C1 segment of cervical spinal cord (tissue), 14 donors: ENCODE measurements at places on chromosomes 12 and 14.

GRCh38 chr14:91858536-91859275 is 8.6 kb downstream of the TC2N start:
- DNase-seq = no peak

DNA sequence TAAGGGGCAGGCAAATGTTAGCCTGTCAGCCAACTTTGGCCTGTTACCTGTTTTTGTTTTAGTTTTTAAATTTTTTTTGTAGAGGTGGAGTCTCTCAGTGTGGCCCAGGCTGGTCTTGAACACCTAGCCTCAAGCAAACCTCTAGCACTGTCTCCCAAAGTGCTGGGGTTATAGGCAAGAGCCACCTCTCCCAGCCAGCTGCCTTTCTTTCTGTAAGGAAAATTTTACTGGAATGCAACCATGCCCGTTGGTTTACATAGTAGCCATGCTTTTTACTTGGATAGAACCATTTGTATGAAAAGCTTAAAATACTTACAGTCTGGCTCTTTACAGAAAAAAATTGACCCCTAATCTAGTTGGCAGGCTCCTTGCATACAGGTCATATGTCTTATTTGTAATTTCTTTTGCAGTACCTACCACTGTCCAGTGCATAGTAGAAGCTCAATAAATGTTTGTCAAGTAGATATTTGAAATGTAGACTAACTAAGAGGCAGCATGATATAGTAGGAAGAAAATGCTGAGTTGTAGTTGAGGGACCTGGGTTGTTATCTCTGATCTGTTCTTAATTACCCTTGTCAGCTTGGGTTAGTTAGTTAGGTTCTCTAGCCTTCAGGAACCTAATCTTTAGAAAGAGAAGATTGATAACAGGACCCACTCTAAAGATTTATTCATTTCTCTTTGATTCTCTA is 4.7 kb downstream of the MDM2 start:
- DNase-seq = no peak

GRCh38 chr12:49089821-49090773 is 4.5 kb downstream of the DHH start:
- DNase-seq = peak; percentile 26

DNA sequence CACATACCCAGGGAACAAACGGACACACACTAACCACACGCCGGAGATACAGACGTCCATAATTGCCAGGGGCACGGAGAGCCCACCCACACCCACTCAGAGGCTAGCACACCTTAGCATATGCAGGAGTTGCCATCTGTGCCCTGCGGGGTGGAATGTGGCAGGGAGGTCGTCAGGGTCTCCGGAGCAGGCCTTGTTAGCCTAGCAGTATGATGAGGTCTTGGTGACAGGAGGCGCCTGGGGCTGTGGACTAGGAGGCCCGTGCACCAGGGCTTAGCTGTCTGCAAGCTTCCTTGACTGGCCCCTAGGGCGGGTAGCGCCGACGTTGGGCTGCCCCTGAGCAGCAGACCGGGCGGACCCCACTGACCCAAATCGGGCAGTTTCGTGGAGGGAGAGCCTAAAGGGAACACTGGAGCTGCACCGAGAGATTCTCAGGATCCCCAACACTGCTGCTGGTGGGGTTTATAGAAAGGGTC is 10.0 kb downstream of the STAC3 start:
- no peak for DNase-seq

DNA sequence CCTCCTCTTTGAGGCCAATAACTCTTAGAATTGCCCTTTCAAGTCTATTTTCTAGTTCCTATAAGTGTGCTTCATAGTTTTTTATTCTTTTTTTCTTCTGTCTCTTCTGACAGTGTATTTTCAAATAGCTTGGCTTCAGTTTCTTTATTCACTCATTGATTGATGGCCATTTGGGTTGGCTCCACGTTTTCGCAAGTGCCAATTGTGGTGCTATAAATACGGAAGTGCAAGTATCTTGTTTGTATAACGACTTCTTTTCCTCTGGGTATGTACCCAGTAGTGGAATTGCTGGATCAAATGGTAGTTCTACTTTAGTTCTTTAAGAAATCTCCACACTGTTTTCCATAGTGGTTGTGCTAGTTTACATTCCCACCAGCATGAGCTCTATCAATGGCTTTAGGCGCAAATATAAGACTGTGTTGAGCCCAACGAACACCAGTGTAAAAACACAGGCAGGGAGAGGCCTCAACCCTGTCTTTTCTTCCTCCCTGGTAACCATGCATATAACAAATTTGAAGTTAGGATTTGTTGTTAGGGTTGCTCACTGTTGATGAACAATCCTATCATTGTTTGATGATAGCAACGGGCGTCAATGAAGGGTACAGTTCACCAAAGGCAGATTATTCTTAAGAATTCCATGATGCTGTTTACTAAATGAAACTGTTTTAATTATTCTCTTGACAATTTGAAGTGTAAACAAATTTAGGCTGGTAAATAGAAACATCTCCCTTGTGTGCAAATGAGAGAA is 13.3 kb upstream of the LMNTD1 start:
- no peak for DNase-seq

DNA sequence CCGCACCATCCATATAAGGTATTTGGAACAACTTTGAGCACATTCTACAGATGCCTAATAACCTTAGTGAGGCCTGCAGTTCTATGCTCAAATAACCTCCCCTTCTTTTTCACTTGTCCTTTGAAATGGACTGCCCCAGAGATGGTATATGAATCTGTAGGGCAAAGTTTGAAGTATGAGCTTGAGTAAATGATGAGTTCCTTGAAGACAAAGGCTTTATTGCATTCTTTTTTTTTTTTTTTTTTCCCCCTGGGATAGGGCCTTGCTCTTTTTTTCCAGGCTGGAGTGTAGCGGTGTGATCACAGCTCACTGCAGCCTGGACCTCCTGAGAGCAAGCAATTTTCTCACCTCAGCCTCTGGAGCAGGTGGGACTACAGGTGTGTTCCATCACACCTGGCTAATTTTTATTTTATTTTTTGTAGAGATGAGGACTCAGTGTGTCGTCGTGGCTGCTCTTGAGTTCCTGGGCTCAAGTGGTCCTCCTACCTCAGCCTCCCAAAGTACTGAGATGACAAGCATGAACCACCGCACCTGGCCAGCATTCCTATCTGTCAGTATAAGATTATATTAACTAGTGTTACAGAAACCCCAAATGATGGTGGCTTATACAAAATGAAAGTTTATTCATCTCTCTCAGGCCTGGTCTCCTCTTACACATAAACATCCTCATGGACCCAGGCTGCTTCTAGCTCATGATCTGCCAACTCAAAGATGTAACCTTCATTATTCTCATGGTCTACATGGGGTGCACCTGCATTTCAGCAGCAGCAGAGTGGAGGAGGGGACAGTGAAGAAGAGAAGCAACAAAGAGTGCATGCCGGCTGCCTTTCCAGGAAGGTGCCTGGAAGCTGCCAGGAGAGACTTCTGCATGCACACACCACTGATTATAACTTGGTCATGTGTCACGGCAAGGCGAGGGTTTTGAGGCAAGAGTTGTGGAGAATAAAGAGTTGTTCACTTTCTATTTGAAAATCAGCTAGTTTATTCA is 101.4 kb downstream of the DUSP16 start:
- DNase-seq = no peak

GRCh38 chr14:61109288-61109687 is 128.2 kb downstream of the SLC38A6 start:
- DNase-seq = no peak

DNA sequence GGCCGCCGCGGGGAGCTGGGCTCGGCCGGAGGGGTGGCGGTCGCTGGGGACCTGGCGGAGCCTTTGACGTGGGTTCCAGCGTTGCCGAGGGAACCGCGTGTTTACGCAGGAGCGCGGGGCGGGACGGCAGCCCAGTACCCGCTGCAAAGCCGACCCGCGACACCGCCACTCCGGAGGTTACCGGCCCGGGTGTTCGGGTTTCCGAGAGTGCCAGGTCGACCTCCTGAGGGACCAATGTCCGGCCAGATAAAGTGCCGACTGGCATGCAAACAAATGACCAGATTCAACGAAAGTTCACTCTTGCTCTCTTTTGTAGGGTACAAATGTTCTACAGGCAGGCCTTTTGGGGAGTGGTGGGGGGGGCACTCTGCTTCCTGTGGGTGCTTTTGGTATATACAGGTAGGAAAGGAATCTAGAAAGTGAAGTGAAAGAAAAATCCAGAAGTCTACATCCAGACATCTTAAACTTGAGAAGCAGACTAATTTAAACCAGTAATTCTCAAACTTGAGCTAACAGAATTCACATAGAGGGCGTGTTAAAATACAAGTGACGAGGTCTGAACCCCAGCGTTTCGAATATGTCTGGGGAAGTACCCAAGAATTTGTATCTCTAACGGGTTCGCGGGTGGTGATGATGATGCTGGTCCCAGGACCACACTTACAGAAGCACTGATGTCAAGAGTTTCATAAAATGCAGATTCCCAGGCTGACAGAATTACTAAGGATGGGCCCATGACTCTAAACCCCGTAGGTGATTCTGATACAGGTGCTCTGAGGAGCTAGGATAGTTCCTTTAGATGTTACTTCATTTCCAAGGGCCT is at the start of gene GPR135:
Gene GPR135 (minus strand): TSS at position 65 of the 820 bp plus-strand sequence. CDS start 154 bp downstream, outside the sequence.
- DNase-seq = no peak

DNA sequence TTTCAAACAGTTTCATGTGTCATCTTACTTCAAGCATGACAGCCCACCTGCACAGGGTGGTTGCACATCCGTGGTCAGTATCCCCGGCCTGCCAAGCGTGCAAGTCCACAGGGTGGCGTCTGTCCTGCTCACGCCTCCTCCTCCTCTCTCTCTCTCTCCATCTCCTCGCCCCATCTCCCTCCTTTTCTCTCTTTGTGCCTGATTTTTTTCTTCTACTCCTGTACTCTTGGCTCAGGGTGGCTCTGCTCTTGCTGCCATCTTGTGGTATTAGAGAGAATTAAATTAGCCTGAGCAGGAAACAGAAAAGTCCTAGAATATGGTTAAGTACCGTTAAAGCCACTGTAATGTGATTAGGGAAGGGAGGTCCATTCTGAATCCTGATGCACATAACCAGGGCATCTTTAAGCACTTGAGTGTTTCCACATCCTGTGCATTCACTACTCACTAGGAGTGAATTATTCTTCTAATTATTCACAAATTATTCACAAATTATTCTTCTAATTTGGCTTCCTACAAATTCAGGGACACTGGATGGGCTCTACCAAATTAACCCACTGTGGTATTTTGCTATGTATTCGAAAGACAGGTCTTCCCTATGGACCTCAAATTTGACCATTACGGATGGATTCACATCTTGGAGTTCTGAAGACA is 25.5 kb upstream of the DTX1 start:
- peak; percentile 9 for DNase-seq

DNA sequence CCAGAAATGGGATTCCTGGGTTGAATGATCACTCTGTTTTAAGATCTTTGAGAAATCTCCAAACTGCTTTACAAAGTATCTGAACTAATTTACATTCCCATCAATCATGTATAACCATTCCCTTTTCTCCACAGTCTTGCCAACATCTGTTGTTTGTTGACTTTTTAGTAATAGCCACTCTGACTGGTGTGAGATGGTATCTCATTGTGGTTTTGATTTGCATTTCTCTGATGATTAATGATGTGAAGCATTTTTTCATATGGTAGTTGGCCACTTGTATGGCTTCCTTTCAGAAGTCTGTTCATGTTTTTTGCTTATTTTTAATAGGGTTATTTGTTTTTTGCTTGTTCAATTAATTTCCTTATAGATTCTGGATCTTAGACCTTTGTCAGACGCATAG is 211.8 kb upstream of the AVPR1A start:
- DNase-seq = no peak

DNA sequence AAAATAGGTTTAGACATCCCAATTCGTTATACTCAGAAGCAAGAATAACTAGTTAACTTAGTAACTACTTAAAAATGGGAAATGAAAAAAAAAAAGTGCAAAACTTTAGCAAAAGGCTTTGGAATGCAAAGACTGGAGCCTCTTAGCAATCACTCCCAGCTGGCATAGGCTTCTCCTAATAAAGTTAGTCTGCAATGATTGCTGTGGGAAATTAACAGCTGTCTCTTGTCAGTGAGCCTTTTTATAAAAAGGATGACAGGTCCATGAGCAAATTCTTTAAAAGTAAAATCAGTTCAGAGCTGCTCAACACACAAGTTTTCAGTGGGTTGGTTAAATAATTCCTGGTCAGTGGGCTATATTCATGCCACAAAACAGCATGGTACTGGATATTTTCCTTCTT is 7.4 kb upstream of the SYCP3 start:
- no peak for DNase-seq

- no peak for DNase-seq
These were observed 158.8 kb upstream of the SRRM4 start for GRCh38 chr12:118822512-118822911.

DNA sequence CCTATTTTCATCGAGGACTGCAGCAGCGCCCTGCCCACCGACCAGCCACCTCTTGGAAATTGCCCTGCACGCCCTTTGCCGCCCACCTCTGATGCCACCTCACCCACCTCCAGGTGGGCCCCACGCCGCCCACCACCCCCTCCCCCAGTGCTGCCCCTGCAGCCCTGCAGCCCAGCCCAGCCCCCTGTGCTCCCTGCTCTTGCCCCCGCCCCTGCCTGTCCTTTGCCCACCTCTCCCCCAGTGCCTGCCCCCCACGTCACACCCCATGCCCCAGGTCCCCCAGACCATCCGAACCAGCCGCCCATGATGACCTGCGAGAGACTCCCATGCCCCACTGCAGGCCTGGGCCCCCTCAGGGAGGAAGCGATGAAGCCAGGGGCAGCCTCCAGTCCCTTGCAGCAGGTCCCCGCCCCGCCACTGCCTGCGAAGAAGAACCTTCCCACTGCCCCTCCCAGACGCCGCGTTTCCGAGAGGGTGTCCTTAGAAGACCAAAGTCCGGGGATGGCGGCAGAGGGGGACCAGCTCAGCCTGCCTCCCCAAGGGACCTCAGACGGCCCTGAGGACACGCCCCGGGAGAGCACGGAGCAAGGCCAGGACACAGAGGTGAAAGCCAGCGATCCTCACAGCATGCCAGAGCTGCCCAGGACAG is 96.5 kb downstream of the LGMN start:
- DNase-seq = no peak

- DNase-seq = no peak
These were observed 41.8 kb downstream of the CORO1C start for GRCh38 chr12:108689314-108690190.

GRCh38 chr14:64960762-64961276 is 11.3 kb downstream of the RAB15 start:
- peak; percentile 96 for DNase-seq

DNA sequence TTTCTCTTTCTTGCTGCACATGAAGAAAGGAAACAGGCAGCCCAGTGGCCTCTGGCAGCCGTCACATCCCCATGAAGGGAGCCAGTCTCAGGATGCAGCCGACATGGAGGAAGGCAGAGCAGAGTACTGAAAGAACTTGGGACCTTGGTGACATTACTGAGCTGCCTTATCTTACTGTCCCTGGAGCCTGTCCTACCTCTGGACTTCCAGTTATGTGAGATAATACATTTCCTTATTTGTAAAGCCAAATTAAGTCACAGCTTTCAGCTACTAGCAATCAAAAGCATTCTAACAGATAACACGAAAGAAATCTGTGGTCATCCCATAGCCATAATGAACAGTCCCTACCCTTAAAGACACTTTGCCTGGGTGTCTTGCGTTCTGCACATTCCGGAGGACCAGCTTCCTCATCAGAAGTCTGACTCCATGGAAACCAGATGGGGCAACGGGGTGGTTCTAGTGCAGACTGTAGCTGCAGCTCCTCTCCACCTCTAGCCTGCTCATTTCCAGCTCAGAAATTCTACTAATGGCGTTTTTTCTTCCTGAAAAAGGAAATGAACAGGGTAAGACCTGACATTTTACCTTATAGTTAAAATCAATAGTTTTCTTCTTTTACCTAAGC is 7.8 kb upstream of the EGLN3 start:
- DNase-seq = no peak

GRCh38 chr14:74988993-74989392 is 13.7 kb upstream of the EIF2B2 start:
- DNase-seq = no peak
